ENCODE measurements at places on chromosomes 11 and 22.

DNA sequence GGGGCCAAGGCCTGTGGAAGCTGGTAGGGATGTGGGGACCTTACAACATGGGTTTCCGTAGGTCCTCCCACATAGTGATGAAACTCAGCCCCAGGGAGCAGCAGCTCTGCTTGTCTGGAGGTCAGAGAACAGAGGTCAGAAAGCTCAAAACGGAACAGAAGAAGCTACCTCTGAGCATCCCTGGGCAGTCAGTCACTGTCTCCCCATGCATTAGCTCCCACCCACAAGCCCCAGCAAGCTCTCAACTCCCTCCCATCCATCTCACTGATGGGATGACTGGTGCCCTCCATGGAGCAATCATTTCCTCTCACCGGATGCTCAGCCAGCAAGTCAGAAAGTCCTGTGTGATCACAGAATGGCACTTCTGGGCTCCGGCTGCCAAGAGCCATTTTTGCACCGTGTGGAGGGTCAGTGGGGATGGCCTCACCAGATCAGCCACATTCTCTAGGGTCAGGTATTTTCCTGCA is 1.9 kb downstream of the TPP1 start:
- no peak for DNase-seq

- no peak for DNase-seq
These were observed 4747.7 kb upstream of the OR11H1 start for GRCh38 chr22:10780281-10780680.

DNA sequence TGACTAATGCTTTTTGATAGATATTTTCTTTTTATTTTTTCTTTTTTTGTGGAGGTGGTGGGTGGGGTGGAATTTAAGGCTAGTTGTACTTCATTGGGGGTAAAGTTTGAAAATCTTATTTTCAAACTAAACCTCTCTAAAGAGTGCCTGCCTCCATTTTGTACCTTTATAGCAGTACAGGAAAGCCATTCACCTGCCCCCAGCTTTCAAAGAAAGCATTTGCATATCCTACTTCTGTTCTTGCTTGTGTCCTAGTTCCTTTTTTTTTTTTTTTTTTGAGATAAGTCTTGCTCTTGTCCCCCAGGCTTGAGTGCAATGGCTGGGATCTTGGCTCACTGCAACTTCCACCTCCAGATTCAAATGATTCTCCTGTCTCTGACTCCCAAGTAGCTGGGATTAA is 766.2 kb upstream of the LRRC4C start:
- no peak for DNase-seq

- DNase-seq: no peak
These were observed 22.9 kb upstream of the THY1 start for GRCh38 chr11:119445850-119446249.

DNA sequence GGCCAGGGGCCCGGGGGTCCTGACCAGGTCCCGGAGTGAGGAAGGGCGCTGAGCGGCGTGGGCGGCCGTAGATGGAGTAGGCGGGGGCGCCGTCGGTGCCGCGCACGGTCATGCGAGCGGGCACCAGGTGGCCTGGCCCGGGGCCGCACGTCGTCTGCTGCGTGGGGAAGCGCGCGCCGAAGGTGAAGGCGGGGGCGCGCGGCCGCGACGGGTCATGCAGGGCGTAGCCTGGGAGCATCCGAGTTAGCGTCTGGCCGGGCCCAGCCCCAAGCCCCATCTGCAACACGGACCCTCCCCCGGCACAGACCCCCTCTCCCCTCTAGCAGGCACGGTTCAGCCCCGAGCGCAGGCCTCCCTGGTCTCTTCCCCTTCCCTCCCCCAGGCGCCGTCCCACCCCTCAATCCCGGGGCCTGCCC is 1.7 kb upstream of the TYMP start:
- no peak for DNase-seq

DNA sequence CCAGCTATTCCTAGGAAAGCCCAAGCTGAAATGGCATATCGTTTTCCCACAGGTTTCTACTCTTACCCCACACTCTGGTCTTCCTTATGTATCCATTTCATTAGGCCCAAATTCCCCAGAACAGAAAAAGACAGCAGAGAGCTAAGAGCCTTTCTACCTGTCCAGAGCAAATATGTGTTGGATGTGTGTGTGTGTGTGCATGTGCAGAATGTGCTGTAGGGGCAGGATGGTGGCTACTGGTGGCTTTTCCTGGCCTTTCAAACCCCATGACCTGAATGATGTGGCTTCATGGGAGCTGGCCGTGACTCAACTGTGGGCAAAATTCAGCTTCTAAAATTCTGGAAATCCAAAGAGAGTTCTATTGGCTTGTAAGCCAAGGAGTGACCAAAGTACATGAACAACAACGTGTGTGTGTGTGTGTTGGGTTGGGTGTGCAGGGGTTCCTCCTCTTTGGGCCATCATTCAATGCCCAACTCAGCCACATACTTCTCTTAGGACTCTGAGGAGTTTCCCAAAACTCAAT is 421.4 kb upstream of the CADM1 start:
- no peak for DNase-seq

DNA sequence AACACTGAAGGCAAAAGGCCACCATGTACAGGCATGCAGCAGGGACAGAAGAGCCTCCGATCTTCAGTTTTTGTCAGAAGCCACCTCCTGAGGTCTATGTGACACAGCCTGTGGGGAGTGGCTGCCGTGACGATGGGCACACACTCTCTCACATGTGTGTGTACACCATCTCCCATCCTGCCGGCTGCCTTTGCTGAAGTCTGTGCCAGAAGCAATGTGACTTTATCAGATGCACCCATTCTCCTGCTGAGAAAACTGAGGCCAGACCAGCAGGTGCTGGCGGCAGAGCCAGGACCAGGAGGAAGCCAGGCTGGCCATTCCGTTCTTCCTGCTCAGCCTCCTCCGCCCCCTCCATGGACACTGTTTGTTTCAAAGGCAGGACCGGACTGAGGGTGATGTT is 16.7 kb downstream of the SHANK2 start:
- DNase-seq: no peak

- no peak for DNase-seq
These were observed 3.6 kb downstream of the TCIRG1 start for GRCh38 chr11:68042219-68043028.

DNA sequence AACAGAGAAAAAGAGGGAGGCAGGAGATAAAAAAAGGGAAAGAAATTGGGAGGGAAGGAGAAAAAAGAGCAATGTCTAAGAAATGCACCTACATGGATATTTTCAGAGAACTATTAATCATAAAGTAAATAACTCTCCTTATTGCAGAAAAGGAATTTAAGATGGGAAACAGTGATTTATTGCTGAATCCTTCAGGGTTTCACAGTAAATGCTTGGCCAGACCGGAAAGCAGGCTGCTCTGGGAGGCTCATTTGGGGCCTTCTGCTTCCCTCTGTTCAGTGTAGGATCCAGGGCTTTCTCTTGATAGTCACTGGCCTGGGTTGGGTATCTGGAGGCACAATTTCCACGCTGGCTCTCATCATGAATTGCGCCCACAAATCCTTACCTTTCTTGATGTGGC is 324.3 kb upstream of the SORL1-AS1 start:
- DNase-seq: no peak

- DNase-seq: no peak
These were observed 48.1 kb downstream of the RPL27A start for GRCh38 chr11:8730697-8731020.

DNA sequence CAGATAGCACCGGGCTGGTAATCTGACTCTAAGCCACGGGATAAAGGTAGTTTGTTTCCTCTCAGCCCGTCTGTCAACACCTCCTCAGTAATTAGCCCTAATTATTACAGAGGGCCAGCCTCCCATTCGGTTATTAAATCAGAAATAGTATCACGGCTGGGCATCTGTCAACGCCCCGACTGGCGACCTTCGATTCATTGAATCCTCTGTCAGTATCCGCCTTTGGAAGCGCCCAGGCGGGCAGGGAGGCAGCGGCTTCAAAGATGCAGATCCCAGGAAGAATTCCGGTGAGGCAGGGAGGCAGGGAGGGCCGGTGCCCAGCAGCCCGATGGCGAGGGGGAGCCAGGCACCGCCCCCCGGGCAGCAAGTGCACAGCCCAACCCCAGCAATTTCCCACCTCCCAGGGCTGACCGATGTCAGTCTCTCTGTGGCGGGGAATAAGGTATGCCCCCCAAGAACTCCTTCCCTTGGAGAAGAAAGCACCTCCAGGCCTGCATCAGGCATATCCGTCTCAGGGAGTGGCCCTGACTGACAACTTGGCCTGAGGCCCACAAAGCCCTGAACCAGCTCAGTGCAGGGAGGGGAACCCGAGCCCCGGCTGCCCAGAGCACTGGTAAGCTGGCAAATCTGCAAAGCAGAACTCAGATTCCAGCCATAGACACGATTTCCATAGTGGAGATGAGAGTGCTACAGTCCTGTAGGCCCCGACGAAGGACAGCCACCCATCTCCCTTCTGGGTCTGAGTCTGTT is 11.4 kb downstream of the GNB1L start:
- DNase-seq: no peak

- DNase-seq: no peak
These were observed 3.9 kb upstream of the SCT start for GRCh38 chr11:630871-631270.

DNA sequence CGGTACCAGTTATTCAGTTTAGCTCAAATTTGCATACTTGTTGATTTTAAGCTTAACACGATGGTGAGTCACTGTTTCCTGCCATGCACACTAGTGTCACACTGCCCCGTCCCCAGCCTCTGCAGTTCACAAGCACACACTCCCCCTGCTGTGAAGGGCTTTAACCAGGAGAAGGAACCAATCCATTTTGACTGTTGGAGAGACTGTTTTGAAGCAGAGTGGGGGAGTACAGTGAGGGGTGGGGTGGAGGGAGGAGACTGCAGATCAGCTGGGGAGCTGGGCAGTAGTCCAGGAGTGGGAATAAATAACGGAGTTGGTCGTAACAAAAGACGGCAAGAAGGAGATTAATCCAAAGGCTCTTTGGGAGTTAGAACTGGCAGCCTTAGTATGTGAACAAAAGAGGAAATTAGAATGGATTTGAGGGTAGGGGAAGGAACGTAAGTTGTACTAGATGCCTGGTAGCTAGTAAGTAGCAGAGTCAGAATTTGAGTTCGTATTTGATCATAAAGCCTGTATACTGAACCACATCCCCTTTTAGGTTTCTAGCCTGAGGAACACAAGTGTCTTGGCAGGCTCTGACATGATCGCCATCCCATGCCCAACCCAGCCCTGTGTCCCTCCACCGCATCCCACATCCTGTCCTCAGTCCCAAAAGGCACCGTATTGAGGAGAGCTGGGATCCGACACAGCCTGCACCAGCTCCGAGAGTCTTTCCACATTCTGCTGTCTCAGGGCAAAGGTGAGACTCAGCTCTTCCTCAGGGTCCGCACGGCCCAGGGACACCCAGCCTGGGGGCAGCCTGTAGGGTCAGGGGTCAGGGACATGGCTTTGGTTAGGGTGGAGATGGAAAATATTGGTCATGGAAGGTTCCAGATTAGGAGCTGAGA is 862 bp downstream of the TPP1 start:
- DNase-seq: peak; percentile 73

DNA sequence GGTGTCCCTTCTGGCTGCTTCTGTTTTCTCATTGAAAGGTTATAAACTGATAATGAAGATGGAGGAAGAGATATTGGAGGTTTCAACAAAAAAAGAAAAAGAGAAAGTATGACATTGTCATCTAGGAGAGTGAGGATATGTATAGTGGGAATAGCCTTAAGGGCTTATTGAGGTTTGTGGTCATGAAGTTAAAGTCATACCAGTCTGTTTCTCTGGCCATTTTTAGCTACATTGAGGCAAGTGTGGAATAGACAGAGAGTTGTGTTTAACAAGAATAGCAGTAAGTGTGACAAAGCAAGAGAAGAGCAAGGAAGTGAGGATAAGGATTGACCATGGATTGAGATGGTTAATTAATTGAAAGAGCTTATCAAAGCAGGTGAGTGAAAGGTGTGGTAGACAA is 110.4 kb downstream of the ELP4 start:
- DNase-seq: no peak

- no peak for DNase-seq
These were observed 109.3 kb upstream of the CRYBB3 start for GRCh38 chr22:25090225-25090890.

DNA sequence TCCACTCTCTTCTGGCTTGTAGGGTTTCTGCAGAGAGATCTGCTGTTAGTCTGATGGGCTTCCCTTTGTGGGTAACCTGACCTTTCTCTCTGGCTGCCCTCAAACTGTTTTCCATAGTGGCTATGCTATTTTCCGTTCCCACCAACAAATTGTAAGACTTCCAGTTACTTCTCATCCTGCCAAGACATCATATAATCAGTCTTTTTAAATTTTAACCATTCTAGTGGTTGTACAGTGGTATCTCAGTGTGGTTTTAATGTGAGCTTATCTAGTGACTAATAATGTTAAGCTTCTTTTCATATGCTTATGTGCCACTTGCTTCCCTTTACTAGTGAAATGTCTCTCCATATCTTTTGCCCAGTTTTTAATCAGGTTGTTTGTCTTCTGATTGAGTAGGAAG is 13.6 kb upstream of the TRIM29 start:
- DNase-seq: no peak

GRCh38 chr11:111045407-111045803 is 200.1 kb upstream of the POU2AF2 start:
- no peak for DNase-seq

DNA sequence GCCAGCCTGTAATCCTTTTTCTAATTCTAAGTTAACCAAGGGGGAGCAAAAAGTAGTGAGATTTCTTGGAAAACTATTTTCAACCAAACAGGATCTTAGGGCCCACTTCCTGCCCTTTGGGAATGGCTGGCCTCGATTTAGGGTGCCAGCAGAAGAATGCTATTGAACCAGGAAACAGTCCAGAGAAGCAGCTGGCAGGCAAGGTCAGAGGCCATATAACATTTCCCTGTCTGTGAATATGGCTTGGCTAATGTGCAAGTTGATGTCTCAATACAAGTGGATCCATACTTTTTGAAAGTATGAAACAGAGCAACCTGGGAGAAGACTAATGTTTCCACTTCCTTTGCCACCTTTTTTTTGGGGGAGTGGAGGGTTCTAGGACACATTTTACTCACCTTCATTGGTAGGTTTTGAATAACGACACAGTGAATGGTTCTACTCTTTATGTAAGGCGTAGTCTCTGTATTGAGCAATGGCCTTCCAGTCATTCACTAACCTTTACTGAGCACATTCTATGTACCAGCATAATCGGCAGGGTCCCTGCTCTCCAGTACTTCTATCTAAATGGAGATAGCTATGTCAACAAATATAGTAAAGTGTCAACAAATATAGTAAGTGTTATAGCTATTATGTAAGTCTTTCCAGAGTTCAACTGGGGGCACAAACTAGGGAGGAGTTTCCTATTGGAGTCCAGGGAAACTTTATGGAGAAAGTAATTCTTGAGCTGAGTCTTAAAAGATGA is 34.2 kb upstream of the RRM1 start:
- no peak for DNase-seq

GRCh38 chr11:70371241-70371640 is 27.1 kb upstream of the CTTN start:
- DNase-seq: no peak
